ENCODE measurements at places on chromosomes 1 and 21. TPM values are rescaled to one million over a fixed set of nuclear protein-coding genes. Genes with fewer than 3 reads are reported as not detected.
A peak's percentile ranks its signal among the peaks of the same experiment; 100 is the strongest.

The VTCN1 gene
- total RNA-seq: 1.8 TPM

DNA sequence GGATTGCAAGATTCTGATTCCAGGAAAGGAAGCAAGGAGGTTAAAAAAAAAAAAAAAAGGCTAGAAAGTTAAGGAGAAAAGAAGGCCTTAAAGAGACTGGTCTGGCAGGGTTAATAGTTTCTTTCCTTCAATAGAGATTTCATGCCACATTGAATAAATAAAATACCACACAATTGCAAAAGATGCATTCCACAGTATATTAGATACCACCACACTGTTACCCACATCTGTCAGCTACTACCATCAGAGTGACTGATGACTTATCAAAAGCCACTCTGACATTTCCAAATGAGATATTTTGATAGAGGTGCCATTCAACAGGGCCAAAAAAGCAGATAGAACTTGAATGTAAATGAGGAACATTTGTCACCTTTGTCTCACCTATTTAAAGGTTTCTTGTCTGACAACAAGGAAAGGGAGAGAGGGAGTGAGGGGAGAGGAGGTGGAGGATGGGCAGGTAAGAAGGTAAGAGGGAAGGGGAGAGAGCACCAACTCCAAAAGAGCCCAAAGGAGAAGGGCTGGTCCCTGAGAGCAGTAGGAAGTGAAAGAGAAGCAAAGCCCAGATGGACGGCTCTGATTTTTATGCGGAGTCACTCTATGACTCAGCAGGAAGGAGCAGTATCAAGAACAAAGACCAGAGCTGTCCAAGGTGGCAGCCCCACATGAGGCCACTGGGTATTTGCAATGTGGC is 38.3 kb downstream of the LRRN2 start:
- H3K27ac ChIP-seq: peak overlapping the region; percentile 69
- peaks cover 8% of the 10 kb centered on the region for H3K4me1 ChIP-seq
- DNase-seq: no peak
- no peak overlapping the region for H3K4me3 ChIP-seq

- no peak overlapping the region for H3K27ac ChIP-seq
- H3K4me3 ChIP-seq: no peak overlapping the region
- H3K4me1 ChIP-seq: no peaks in the 10 kb centered on the region
- H3K36me3 ChIP-seq: no peaks in the 10 kb centered on the region
Measured at GRCh38 chr1:66725885-66726665, 26.2 kb upstream of the DYNLT5 start.

DNA sequence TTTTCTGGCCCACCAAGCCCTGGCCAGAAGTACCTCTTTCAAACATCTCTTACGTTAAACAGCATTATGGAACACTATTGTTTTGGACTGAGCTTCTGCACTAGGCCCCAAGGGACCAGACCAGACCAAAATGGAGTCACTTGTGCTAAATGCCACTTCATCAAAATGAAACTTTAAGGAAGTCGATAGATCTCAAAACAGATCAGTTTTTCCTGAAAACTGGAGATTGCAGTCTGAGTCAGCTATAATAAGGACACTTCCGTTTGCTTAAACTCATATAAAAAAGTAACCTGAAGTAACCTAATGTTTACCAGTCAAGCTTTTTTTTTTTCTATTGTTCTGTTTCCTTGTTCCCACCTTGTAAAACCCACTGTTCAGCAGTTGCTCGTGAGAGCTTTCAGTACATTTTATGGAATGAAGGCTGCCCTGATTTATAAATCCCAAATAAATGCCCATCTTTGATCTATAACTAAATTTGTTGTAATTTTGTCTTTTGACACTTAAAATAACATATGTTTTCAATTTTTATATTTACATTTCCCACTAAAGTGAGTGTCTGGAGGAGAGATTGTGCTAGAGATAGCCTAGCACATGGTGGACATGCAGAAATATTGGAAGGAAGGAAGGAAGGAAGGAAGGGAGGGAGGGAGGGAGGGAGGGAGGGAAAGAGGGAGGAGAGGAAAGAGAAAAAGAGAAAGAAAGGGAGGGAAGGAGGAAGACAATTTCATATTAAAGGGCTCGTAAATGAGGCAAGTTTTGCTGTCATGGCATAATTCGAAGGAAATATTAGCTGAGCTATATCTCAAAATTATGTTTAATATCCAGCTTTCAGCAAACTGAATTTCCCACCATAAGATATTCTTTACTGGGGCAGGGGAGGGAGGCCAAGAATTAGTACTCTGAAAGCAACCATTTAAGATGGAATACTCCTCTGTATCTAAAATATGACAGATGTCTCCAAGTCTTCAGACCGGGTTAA is 77.0 kb upstream of the CXADR start:
- H3K27me3 ChIP-seq: peaks cover 5% of the 10 kb centered on the region
- DNase-seq: no peak
- no peak overlapping the region for H3K4me3 ChIP-seq
- no peaks in the 10 kb centered on the region for H3K36me3 ChIP-seq

DNA sequence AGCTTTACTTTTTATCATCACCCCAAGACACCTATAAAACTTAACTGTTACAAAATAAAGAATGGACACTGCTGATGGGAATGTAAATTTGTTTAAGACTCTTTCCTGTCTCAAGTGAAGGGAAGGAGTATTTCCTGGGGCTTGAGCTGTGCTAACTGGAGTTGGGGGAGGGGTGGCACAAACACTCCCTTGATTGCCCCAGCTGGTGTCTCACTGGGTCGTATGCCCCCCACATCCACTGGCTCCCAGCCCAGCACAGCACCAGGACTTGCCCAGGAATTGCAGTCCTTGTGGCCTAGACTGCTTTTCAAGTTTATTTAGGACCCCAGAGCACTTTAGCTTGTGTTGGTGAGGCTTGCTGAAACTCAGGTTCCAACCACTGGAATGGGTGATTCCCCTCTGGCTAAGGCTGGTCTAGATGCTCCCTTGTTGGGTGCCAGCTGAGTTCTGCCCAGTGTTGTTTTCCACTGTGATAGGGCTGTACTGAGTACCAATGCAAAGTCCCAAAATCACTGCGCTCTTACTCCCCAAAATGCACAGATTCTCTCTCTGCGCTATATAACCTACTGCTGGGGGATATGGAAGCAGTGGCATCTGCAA is 49.1 kb upstream of the DR1 start:
- no peak overlapping the region for H3K27ac ChIP-seq
- H3K4me3 ChIP-seq: no peak overlapping the region
- no peaks in the 10 kb centered on the region for H3K27me3 ChIP-seq
- H3K4me1 ChIP-seq: no peaks in the 10 kb centered on the region

GRCh38 chr1:227889863-227890405 is 57.8 kb downstream of the WNT9A start:
- no peaks in the 10 kb centered on the region for H3K36me3 ChIP-seq
- no peak overlapping the region for H3K27ac ChIP-seq
- no peak overlapping the region for H3K4me3 ChIP-seq
- peak; percentile 8 for DNase-seq
- H3K4me1 ChIP-seq: peaks cover 2% of the 10 kb centered on the region

- H3K36me3 ChIP-seq: no peaks in the 10 kb centered on the region
- H3K4me3 ChIP-seq: no peak overlapping the region
- peaks cover 11% of the 10 kb centered on the region for H3K4me1 ChIP-seq
- DNase-seq: peak; percentile 3
- H3K27me3 ChIP-seq: peaks cover 24% of the 10 kb centered on the region
- no peak overlapping the region for H3K27ac ChIP-seq
Measured at GRCh38 chr21:46062471-46063211, 35.3 kb upstream of the COL6A2 start.

Data from progenitor cell of endocrine pancreas (in vitro differentiated cells).